ENCODE measurements at places on chromosomes 6 and 20.

GRCh38 chr6:19394687-19395086 is 442.5 kb upstream of the ID4 start:
- no peak for DNase-seq

- DNase-seq, result no peak
Measured at GRCh38 chr6:37129566-37129965, 40.4 kb upstream of the PIM1 start.

DNA sequence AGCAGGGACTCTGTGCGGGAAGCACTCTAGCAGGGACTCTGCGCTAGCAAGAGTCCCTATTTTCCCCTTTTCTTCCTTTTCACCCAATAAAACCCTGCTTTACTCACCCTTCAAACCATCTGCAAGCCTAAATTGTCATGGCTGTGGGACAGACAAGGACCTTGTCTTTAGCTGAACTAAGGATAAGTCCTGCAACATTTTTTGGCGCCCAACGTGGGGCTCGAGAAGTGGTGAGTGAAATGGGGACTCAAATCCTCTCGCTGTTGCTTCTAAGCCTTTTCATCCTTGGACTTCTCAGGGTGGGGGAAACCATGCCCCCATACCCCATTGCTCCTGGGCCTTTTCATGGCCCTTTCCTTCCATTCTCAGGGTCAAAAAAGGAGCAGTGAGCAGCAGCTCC is 46.4 kb downstream of the IMPG1 start:
- no peak for DNase-seq

- no peak for DNase-seq
Measured at GRCh38 chr6:96522465-96523009, 931 bp downstream of the UFL1 start.

- DNase-seq, result no peak
Measured at GRCh38 chr20:50381771-50382593, 128.2 kb upstream of the PTPN1 start.

DNA sequence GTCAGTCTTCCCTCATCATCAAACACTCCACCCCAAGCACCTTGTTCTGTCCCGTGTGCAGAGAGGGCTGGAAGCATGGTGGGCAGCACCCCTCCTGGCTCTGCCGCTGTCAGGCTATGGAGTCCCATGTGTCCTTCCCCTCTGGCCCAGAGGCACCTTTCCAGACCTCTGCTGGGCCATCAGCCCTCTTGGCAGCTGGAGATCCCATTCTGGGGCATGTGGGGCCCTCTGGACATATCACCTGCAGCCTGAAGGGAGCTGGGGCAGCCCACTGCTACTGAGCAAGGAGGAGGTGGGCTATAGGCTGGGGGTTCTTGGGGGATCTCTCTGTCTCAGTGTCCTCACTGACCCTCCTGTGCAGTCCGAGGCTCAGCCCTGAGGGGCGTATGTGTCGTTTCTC is 42.2 kb downstream of the SUN5 start:
- no peak for DNase-seq

- no peak for DNase-seq
Measured at GRCh38 chr6:21769968-21770367, 176.4 kb downstream of the SOX4 start.

GRCh38 chr20:50390685-50391443 is 119.3 kb upstream of the PTPN1 start:
- DNase-seq, result no peak

- no peak for DNase-seq
Measured at GRCh38 chr20:38585404-38586180, 4.6 kb downstream of the ADIG start.

DNA sequence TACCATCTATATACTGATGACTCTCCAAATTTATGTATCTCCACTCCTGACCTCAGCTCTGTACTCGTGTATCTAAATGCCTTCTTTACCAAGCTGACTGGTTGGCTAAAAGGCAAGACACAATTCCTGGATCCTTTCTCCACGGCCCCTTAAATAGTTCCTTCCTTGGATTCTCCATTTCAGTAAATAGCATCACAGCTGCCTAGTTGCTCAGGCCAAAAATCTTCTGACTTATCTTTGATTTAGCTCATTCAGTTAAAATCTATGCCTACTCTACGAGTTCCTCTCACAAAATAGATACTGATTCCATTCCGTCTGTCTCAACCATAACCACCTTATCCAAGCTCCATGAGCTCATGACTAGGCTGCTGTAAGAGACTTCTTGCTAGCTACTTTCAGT is 49.5 kb upstream of the LY86 start:
- DNase-seq, result no peak
